ENCODE measurements at places on chromosomes 2 and 18.

DNA sequence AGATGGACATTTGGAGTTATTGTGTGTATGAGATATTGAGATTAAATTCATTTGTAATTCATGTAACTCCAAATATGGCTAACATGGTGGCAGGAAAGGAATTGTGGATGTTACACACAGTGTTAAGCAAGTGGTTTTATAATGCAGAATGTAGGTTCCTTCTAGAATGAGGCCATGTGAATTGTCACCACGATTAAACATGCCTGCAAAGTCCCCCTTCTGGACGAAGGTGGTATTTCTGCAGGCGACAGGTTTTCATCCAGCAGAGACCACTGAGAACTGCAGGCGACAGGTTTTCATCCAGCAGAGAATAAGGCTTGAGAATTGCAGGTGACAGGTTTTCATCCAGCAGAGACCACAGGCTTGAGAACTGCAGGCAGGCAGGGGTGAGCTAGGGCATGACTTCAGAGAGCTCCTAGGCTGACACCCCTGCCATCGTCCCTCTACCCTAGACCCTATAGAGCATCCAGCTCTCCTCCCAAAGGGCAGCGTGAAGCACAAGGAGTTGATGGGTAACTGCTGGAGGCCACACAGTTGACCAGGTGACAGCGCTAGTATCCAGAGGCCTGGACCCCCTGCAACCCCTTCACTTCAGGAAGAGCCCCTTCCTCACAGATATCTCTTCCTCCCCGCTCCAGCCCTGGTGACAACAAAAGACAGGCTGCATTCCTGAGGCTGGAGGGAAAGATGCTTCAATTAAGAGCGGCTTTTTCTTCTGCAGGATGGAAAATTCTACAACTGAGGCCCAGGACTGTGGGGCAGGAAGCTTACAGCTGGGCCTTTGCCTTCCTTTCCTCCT, 175.8 kb downstream of the LOXHD1 start:
- DNase-seq: peak; percentile 42

GRCh38 chr2:217935235-217935879, 67.4 kb downstream of the TNS1 start:
- no peak for DNase-seq

- no peak for DNase-seq
Observed at GRCh38 chr2:25955869-25956535, 26.3 kb downstream of the KIF3C start.

DNA sequence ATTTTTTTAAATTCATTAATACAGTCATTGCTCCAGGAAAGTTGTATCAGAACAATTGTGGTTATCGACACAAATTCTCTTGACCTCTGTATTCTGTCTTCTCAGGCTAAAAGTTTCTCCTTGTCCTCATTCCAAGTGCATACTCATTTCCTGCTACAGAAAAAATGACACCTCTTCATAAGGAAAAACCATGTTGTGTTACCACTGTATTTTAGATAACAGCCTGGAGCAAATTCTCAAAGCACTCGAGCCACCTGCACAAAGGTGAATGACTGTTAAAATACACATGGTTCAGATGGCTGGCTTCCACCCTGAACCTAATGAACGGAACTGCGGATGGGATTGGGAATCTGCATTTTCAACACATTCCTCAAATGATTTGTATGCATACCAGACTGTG, 586.5 kb downstream of the EPHA4 start:
- DNase-seq: no peak

DNA sequence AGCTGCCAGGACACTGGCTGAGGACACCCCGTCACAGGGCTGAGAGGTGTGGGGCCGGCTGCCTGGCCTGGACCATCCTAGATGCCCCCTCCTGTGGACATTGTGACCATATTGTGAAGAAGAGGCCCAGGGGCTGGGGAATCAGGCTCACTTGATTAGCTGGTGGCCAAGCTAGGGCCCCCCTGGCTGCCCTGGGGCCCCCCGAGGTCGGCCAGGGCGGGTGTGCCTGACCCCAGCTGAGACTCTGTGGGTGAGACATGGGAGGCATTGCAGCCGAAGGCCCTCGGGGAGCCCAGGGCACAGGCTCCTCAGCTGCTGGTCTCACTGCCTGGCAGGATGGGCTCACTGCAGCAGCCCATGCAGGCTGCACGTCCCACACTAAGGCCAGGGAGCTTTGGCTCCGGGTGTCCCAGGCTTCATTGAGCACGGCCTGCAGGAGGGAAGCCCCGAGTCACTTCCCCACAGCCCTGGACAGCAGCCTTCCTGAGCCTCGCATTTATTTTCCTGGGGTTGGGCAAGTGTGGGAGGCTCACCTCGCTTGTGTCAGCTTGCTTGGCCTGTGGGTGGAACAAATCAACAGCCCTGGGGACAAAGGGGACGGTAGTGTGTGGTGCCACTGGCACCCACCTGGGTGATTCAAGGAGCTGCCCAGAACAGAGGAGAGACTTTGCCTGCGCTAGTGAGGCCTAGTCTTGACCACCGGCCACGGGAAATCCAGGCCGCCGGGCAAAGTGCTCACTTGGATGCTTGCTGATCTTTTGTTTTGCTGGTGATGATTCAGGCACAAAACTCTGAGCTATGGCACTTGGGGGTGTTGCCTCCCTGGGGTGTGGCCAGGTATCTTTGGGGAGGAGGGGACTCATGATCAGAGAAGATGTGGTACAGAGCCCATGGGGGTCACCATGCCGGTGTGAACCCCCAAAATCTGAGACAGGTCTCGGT, 1.3 kb downstream of the GAL3ST2 start:
- DNase-seq: no peak
